IMR-90 (cell line): ENCODE measurements at places on chromosomes 1 and 21. TPM values are rescaled to one million over a fixed set of nuclear protein-coding genes. Genes with fewer than 3 reads are reported as not detected.

Gene OR2L13
- not detected in 2 replicates for total RNA-seq

Gene IQCC
- 1.9 and 2.2 TPM in 2 replicates for total RNA-seq

Gene SPRR2E
- not detected in 2 replicates for total RNA-seq

Gene HRNR
- not detected in 2 replicates for total RNA-seq

Gene NUAK2
- 7.2 and 8.1 TPM in 2 replicates for total RNA-seq
